ENCODE measurements at places on chromosomes 5 and 9.

DNA sequence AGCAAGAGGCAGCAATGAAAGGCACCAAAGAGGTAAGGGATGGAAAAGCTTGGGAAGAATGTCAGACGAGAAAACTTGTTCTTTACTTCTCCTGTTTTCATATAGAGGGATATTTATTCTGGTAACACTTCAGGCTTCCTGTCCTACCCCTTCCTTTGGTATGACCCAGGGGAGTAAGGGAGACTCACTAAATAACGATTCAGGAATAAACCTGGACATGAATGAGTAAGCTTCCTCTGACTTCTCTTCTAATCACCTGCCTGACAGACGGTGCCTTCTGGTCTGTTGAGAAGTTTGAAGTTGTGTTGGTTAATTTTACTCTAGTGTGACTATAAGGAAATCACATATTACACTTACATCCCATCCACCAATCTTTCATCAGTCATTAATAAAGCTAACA is 461.2 kb downstream of the CDH12 start:
- no peak for DNase-seq

GRCh38 chr5:111364992-111365391 is 140.8 kb downstream of the CAMK4 start:
- no peak for DNase-seq

GRCh38 chr5:59525957-59526356 is 367.6 kb downstream of the PDE4D start:
- DNase-seq = no peak

- DNase-seq = no peak
Observed at GRCh38 chr5:109468288-109468676, 58.5 kb upstream of the PJA2 start.

- DNase-seq = no peak
Observed at GRCh38 chr5:79743846-79744605, 54.4 kb downstream of the CMYA5 start.

DNA sequence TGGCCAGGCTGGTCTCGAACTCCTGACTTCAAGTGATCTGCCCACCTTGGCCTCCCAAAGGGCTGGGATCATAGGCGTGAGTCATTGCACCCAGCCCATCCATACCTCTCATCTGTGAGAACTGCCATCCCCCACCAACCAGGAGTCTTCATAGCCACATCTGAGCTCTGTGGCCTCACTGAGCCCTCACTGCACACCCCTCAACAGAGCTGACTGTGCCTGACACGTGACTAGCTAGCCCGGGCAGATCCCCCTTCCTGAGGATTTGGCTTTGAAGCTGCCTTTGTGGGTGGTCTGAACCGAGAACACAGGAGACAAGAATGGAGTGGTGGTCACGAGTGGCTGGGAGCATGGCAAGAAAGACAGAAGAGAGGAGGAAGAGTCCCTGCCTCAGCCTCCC is 15.6 kb downstream of the AK8 start:
- DNase-seq = no peak

Measured in KG1 (cell line).